Cortex of kidney (tissue), 1 donor: ENCODE measurements at places on chromosomes 16 and 17.

DNA sequence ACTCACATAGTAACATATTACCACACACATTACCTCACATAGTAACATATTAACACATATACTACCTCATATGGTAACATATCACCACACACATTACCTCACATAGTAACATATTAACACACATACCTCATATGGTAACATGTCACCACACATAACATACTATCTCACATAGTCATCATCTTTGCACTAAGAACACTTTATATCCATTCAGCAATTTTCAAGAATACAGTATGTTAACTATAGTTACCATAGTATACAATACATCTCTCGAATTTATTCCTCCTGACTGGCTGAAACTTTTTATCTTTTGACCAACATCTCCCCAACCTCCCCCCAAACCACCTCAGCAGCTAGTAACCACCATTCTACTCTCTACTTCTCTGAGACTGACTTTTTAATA lies 7.6 kb downstream of the NUDT7 start:
- DNase-seq = no peak

- no peak for DNase-seq
Measured at GRCh38 chr17:70190959-70191805, 21.9 kb downstream of the KCNJ2 start.

GRCh38 chr17:59366040-59366757 lies 34.7 kb downstream of the YPEL2 start:
- no peak for DNase-seq

- no peak for DNase-seq
Measured at GRCh38 chr16:813916-814412, 13.4 kb upstream of the GNG13 start.

DNA sequence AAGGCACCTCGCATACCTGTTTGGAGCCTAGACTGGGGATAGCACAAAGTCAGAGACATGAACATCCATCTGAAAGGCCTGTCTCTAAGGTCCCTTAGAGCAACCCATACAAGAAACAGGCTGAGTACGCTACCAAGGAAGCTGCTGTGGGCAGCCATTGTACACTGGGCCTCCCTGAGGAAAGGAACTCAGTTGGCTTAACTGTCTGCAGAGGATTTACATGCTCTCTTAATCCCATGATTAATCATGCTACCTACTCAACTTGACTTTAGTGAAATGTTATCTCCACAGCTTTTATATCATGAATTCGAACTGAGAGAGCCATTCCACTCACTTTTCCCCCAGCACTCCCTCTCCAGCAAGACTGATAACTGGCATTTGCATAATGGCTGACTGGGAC lies 26.0 kb downstream of the PHLPP2 start:
- no peak for DNase-seq

GRCh38 chr17:18021372-18021771 lies 17.6 kb downstream of the ATPAF2 start:
- no peak for DNase-seq

DNA sequence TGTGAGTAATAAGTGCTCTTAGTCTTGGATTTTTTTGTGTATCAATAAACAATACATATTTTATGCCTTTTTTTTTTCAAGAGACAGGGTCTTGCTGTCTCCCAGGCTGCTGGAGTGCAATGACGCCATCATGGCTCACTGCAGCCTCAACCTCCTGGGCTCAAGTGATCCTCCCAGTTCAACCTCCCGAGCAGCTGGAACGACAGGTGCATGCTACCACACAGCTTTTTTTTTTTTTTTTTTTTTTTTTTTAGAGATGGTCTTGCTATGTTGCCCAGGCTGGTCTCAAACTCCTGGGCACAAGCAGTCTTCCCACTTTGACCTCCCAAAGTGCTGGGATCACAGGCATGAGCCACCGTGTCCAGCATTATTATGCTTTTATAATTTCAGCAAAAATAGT lies 13.0 kb downstream of the ACSF2 start:
- DNase-seq = no peak

DNA sequence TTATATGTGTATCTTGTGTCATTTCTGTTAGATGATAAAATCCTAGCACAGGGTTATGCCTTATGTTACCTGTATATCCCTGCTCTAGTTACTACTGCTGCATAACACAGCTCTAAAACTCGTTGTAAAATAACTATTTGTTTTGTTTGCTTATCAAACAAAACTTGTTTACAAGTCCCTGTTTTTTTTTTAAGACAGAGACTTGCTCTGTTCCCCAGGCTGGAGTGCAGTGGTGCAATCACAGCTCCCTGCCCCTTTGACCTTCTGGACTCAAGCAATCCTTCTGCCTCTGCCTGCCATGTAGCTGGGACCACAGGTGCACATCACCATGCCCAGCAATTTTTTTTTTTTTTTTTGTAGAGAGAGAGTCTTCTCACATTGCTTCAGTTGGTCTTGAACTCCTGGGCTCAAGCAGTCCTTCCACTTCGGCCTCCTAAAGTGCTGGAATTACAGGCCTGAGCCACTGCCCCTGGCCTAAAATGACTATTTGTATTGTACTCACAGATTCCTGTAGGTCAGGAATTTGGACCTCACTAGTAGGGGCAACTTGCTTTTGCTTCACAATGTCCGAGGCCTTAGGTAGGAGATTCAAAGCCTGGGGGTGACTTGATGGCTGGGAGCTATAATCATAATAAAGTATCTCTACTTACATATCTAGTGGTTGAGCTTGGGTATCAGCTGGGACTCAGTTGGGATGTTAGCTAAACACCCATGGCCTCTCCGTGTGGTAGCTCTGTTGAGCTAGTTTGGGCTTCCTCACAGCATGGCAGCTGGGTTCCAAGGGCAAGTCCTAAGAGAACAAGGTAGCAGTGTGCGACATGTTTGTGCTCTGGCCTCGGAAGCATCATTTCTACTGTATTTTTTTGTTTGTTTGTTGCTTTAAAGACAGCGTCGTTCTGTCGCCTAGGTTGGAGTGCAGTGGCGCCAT lies 12.6 kb downstream of the DUSP14 start:
- DNase-seq = no peak

DNA sequence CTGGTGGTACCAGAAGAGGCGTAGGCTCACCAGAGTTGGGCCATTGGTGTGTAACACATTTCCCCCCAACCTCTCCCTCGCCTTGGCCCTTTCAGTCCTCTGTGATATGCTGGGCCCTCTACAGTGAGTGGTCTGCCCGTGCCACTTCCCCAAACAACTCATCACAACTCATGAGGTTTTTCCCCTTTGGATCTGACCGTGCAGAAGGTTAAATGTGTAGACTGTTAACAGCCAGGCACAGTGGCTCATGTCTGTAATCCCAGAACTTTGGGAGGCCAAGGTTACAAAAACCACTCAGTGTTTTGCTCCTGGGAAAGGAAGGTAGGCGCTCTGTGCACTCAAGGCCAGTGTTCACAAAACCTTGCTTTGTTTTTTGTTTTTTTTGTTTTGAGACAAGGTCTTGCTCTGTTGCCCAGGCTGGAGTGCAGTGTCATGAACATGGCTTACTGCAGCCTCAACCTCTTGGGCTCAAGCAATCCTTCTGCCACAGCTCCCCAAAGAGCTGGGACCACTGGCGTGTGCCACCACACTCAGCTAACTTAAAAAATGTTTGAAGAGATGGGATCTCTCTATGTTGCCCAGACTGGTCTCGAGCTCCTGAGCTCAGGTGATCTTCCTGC lies 11.3 kb upstream of the CYB5B start:
- DNase-seq = no peak

DNA sequence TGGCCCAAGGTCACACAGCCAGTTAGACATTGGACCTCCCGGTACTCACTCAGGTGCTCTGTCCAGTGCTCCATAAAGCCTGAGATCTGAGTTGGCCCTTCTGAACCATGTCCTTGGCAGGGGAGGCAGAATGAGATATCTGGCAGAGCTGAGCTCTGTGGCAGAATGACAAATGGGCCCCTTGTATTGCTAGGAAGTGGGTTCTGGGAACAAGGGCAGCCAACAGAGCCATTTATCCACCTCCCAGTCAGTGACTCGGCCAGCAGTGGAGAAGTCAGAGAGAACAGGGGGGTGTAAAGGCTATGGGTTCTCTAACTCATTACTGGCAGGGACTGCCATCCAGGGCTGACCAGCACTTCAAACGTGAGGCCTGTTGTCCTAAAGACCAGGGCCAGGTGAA lies 117.1 kb upstream of the NLRP1 start:
- DNase-seq = no peak

DNA sequence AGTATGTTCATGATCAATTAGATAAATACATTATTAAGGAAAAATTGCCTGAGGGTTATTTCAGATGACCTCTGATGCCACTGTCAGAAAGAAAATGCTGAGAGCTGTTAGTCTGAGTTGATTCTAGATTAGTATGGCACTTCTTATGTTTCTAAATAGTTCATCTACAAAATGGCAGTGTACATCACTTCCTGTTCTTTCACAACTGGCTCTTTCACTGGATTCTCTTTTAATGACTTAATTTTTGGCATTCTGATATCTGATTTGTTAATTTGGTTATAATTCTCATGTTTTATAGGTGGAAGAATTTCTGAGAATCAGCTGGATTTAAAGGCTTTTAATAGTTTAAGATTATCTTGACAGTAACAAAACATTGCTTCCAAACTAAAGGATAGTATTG lies 3.3 kb downstream of the TAOK1 start:
- no peak for DNase-seq

DNA sequence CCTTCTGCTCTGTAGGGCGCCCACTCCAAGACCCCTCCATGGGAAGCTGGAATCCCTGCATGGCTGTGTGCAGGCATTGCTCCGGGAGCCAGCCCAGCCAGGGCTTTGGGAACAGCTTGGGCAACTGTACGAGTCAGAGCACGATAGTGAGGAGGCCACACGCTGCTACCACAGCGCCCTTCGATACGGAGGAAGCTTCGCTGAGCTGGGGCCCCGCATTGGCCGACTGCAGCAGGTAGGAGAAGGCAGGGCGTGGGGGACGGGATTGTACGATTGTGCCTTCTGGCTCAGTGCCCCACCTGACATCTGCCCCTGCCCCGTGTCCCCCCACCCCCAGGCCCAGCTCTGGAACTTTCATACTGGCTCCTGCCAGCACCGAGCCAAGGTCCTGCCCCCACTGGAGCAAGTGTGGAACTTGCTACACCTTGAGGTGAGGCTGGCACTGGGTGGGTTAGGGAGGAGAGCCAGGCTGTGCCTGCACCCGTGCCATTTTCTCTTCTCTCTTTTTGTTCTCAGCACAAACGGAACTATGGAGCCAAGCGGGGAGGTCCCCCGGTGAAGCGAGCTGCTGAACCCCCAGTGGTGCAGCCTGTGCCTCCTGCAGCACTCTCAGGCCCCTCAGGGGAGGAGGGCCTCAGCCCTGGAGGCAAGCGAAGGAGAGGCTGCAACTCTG lies 8.7 kb upstream of the TMEM88 start:
- no peak for DNase-seq

GRCh38 chr16:56423584-56424403 lies 1.6 kb downstream of the AMFR start:
- no peak for DNase-seq

DNA sequence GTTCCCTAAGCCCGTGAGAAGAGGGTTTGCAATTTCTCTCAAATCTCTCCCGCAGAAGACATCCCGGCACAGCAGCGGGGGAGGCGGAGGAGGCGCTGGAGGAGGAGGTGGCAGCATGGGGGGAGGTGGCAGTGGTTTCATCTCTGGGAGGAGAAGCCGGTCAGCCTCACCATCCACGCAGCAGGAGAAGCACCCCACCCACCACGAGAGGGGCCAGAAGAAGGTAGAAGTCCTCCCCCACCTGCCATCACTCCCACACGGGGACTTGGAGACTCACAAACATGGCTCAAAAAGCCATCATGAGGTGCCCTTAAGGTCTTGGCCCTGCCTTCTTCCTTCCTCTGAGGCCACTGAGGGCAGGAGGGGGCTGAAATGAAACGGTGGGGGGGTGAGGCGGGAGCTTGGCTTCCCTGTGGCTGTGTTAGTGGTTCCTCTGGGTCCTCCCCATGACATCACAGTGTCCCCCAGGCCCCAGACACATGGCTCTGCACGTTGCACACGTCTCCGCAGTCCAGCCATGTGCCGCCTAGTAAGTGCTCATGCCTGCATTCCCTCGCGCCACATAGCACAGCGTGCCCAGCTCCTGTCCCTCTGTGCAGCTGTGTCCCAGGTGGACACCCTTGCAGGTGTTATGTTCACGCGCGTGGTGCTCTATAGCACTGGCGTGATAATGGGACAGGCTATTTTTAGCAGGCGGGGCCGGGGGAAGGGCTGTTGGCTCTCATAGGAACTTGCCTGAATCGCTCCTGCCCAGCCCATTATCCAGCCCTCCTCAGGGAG lies 6.9 kb downstream of the MLLT6 start:
- DNase-seq = no peak

GRCh38 chr17:40714473-40714872 lies 10.9 kb upstream of the KRT24 start:
- DNase-seq = no peak

DNA sequence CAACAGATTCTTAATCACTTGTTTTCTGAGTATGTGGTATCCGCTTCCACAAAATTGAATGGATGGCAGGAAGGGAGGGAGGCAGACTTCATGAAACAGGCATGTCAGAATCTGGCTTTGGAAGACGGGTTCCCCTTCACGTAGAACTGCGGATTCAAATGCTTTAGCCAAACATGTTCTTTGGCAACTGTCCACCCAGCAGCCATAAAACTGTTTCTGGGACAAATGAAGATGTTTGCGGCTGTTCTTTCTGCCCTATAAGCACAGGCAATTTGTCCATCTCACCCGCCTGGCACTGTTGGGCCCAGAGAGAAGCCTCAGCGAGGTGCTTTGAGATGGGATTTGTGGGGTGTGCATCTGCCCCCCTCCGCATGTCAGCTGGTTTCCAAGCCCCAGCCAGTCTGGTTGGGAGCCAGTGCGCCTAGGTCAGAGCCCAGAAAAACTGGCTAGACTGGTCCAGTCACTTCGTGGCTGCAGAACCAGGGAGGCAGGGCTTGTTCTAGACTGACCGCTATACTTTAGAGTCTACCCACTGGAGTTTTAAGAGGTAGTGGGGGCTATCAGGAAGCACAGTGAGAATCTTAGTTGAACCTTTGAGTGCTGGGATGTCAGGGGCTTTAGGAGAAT lies 6.3 kb downstream of the CRHR1 start:
- no peak for DNase-seq

- no peak for DNase-seq
Measured at GRCh38 chr16:88014954-88015805, 63.9 kb downstream of the BANP start.

DNA sequence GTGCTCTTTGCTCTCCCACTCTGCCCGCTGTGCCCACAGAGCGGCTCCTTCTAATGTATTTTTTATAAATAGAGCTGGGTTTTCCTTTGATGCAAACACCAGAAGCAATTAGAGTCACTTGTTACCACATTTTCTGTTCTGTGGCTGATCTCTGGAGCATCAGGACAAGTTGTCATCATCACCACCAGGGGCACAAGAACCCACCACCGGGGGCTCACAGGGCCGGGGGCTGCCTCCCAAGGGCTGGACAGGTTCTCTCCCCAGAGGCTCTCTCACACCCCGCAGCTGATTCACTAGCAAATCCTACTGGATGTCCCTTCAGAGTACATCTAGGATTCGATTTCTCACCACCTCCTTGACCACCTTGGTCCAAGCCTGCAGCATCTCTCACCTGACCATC lies 18.5 kb downstream of the C16orf82 start:
- no peak for DNase-seq

DNA sequence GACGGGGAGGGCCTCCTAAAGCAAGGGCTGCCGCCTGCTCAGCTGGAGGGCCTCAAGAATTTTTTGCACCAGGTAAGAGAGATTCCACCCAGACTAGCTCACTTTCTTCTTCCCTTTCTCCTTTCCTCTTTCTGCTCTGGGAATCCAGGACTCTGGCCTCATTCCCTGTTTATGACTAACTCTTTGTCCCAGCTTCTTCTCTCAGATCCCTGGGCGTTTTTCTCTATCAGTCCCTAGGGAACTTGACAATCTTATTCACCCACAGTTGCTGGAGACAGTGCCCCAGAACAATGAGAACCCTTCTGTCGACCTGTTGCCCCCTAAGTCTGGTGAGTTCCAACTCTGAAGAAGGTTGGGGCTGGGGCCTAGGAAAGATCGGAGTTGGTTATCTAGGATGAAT lies 15.6 kb downstream of the CNTROB start:
- no peak for DNase-seq
